Stimulated activated CD4-positive, alpha-beta T cell treated with anti-CD3 and anti-CD28 coated beads, Interleukin-2, amount 100 ng/mL, for 4 hours (primary cell): ENCODE measurements at places on chromosomes 3 and 15.
A peak's percentile ranks its signal among the peaks of the same experiment; 100 is the strongest.

- no peak for DNase-seq
Observed at GRCh38 chr3:37763309-37763708, 98.4 kb upstream of the CTDSPL start.

- DNase-seq, result no peak
Observed at GRCh38 chr3:126859415-126860246, 123.3 kb upstream of the PLXNA1 start.

DNA sequence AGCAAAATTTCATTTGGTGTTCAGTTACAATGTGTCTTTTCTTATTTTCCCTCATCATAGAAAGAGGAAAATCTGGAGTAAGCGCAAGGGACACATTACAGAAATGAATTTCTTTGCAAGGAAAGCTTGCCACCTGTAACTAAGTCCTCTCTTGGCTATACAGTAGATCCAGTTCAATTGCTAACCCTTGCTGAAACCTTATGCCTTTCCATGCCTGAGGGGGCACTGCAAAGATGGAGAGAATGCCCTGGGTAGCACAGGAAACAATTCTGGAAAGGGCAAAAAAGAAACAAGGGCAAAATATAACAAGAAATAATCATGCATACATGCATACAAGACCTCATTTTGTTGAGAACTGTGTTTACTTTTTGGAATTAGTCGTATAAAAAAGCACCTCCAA, 4.3 kb downstream of the CADM2 start:
- no peak for DNase-seq

DNA sequence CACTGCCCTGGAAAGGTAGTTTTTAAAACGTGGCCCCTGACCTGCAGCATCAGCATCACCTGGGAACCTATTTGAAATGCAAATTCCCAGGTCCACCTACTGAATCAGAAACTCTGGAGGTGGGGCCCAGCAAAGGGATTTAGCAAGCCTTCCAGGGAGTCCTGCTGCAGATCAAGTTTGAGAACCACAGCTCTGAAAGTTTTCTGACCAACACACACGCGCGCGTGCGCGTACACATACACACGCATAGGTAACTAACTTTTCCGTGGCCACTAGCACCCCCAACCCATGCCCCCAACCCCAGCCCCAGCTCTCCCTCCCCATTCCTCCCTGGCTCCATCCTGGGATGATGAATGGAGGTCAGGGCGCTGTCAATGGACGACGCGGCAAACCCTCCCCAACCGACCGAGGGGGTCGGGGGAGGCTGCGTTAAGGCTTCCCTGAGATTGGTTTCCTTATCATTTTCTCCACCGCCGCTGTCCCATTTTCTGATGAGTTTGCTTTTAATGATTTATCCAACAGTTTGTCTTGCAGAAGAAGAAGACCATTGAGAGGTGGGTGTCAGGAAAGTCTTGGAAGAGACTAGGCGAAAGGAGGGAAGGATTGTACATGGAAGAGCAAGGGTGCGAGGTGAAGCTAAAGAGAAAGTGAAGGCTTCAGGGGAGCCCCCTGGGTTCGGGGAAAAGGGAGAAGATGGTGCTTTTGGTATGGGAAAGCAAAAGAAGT, 590 bp upstream of the BOC start:
- DNase-seq, result no peak

- no peak for DNase-seq
Observed at GRCh38 chr3:155204851-155205250, 88.6 kb downstream of the STRIT1 start.

DNA sequence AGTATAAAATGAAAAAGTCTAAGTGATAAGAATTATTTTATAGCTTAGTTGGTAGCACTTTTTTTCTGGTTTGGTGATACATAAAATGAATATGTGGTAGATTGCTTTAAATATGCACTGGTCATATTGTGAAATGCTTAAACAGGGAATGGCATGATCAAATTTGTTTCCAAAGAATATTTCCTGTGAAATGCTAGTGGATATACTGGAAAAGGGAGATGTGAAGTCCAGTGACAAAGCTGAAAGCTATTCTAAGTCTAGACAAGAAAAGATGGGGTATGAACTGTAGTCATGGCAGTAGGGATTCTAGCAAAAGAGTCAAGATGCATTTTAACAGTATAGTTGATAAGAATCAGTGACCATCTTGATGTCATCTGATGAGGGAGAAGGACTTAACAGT, 98.9 kb upstream of the MME start:
- no peak for DNase-seq

DNA sequence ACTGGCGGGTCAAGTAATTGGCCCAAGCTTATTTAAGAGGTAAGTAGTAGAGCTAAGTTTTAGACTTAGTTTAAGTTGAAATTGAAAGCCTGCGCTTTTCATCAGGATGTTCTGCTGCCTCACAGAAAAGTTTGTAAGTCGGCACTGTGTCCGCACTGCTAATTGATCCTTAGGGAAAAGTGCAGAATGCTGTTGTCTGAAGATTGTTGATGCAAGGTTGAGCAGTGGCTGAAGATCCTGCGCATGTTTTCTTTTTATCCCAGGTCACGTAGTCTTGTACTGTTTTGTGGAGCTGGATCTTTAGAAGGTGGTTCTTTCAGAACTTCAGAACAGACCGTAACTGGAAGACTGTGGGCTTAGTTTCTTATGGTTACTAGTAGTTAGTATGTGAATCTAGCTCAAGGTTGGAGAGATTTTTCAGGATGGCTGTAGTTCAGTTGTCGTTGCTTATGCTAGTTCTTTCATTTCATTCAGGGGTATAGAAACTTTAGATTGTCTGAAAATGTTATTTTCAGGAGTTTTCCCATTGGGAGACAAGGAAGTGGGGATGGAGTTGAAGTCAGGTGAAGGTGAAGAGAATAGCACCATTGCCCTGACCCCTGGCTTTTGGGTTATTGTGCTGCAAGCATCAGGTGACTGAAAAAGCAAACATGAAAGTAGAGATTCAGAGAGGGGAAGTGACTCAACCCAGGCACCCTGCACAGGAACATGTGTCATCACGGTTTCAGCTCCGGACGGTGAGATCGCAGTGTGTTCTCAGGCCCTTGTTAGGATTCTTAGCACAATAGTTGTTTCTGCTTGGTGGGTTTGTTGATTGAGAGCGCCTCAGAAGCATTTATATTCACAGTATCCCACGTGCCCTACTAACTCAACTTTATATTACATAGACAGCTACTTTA, 32.8 kb downstream of the AKAP13 start:
- DNase-seq, result peak; percentile 71

GRCh38 chr3:38577371-38578080, 72.0 kb downstream of the SCN5A start:
- no peak for DNase-seq

- DNase-seq, result no peak
Observed at GRCh38 chr3:112376241-112376911, 43.4 kb downstream of the CD200 start.

DNA sequence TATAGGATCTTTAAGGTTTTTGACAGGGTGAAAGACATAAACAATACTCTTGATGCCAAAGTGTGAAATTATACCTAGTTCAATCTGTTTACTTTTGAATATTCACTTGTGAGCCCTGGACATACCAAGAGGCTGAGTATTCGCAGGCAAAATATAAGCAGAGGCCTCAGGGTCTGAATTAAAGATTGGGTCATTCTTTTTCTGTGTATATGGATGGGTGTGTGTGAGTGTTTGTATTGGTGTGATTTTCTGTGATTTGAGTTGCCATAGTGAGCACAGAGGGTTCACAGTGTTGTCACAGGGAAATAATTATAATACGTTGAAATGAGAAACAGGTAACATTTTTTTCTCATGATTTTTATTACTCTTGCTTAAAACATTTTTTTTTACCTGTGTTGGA, 770.7 kb upstream of the ALCAM start:
- no peak for DNase-seq

GRCh38 chr15:80706161-80706560, 11.1 kb downstream of the ABHD17C start:
- DNase-seq, result no peak

- DNase-seq, result peak; percentile 25
Observed at GRCh38 chr15:40930430-40931299, 1.5 kb downstream of the DLL4 start.

DNA sequence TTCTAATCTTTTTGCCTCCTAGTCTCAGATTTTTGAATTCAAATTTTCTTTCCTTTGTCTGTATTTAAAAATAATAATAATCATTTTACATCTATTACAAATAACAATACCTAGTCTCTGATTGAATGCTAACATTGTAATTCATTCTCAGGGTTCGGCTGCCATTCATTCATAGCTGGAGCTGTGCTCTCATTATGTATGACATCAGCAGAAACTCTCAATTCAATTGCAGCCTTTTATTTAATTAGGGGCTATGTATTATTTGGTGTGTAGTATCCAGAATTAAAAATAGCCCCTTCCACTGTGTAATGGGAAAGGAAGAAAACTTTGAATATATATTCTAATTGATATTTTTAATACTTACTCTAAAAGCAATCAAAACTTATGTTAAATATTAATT, 270.4 kb upstream of the MDFIC2 start:
- DNase-seq, result no peak

DNA sequence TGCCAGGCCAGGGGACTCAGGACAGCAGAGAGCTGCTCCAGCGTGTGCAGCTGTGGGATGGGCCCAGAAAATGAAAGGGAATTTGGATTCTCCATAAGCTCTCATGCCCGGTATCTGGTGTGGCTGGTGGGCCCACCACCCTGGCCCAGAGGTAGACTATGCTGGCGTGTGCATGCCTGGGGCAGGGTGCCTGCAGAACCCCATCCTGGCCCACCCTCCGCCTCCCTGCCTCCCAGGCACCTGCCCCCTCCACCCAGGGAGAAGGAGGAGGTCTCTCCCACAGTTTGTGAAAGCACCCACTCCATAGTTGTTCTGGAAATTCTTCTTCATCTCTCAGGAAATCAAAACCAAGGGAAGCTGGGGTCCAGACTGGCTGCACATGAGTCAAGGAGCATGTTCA, 112.9 kb downstream of the ADCY5 start:
- DNase-seq, result no peak

DNA sequence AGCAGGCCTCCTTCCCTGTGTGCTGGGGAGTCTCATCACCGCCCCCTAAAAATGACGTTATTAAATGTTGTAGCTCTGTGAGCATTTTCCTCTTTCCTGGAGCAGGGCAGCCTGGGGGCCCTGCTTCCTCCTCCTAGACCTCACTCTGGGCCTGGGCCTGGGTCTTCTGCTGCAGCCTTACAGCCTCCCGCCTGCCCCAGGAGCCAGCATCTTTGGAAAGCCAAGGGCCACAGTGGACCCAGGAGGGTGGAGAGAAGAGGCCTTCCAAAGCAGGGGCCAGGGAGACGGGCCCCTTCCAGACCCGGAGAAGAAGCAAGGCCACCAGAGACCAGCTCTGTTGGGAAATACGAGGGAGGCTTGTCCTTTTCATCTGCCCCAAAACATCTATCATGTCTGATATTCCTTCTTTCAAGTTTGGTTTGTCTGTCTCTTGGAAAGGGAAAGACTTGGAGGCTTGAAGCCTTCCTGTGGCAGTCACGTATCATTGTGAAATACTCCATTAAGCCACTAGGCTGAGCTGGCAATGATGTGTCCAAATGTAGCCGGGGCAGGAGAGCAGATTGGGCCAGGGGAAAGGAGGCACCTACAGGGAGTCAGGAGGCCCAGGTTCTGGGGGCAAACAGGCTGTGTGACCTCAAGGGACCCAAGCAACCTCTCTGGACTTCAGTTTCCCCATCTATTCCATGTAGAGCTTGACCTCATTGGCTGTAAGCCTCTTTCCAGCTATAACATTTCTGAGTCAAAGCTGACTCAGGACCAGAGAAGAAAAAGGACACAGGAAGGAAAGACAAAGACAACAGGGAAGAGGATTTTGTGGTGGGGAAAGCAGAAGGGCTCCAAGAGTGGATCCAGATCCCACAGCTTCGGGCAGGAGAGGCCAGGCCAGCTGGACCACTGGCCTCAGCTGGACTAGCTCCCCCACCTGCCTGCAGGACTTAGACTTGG, 31.1 kb downstream of the CYP11A1 start:
- no peak for DNase-seq

GRCh38 chr3:7382293-7383010, 521.5 kb downstream of the GRM7 start:
- no peak for DNase-seq

DNA sequence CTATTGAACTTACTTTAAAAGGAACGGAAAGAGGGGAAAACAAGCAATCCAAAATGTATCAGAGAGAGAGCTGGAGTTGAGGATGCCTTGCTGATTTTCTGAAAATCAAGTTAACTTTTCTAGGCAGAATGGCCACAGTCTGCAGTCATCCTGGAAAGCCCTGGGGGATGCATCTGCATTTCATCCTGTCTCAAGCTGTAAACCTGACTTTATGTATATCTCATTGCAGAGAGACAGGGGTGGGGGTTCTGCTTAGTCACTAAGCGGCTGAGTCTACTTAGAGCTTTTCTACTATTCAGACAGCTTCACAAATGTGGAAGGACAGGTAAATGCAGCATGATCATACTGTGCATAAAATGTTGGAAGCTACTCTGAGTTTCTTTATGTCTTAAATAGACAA, 41.4 kb downstream of the MRPS25 start:
- no peak for DNase-seq

GRCh38 chr15:99566157-99566897, 543 bp downstream of the MEF2A start:
- DNase-seq, result no peak

DNA sequence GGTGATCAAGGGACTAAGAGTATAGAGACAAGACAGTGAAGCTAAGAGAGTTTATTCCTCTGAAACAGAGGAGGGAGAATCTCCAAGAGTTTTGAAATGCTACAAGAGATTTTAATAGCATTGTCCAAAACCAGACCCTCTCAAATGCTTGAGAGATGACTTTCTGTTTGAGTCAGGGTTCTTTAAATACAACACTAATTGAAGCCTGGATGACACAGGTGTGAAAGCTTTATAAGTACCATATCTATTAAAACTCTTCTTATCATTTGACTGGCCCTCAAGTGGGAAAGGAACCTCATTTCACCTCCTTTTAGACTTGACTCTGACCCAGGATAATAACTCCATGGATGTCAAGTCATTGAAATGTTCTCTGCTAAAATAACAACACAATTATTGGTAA, 5.6 kb downstream of the COL8A1 start:
- no peak for DNase-seq

GRCh38 chr3:16992198-16992597, 107.4 kb downstream of the PLCL2 start:
- no peak for DNase-seq

DNA sequence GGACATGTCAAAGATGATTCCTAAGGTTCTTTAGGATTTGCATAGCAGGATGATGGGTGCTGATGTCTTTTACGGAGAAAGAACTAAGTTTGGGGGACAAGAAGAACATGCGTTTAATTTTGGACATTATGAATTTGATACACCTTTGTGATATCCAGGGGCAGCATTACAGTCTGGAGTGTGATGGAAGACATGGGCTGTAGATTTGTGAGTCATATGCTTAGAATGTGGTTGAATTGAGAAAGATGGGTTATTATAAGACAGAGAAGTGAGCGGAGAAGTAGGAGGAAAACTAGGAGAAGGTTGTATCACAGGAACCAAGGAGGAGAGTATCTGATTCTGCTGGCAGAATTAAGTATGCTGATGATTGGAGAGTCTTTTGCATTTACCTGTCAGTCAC, 20.6 kb downstream of the NEO1 start:
- DNase-seq, result no peak

- DNase-seq, result no peak
Observed at GRCh38 chr3:168116279-168116678, 20.6 kb upstream of the GOLIM4 start.
